Right lobe of liver (tissue), 6 donors: ENCODE measurements at places on chromosomes 1 and 21. TPM values are rescaled to one million over a fixed set of nuclear protein-coding genes. Genes with fewer than 3 reads are reported as not detected.

DNA sequence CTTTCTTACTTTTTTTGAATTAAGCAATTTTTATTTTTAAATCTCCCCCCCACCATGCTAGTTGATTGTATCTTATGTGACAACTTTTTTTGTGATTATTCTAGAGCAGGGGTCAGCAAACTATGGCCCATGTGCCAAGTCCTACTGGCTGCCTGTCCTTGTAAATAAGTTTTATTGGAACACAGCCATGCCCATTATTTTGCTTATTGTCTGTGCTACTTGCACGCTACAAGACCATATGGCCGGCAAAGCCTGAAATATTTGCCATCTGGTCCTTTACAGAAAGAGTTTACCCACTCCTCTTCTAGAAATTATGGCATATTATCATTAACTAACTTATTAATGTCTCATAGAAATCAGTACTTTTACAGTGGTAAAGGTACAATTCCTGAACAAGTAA, 51.7 kb downstream of the AK5 start:
- DNase-seq, result no peak

Gene TMEM200B
- total RNA-seq, result 0.86 TPM

Gene SPRR5
- total RNA-seq, result not detected

Gene C1QB
- 163 TPM for total RNA-seq

Gene FOXE3
- not detected for total RNA-seq

Gene SPRR2A
- total RNA-seq, result 0.40 TPM

Gene LAX1
- 0.06 TPM for total RNA-seq

DNA sequence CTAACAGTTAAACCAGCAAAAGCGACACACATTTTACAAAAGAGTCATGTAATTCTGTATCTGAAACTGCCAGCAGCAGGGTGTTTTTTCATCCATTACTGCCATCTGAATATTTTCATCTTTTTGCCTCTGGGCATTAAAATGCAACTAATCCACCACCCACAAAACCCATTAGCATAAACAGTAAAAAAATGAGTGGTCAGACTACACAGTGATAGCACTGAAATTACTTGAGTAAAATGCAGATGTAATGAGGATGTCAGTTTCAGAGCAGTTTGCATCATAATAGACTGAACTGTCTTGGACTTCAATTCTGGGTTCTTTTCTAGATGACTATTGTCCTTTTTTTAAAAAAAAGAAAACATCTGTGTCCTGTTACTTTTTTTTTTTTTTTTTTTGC, 132.3 kb downstream of the GABPA start:
- DNase-seq, result no peak

- no peak for DNase-seq
Observed at GRCh38 chr1:241061062-241061461, 295.9 kb downstream of the RGS7 start.

Gene ADAM30
- total RNA-seq, result not detected

DNA sequence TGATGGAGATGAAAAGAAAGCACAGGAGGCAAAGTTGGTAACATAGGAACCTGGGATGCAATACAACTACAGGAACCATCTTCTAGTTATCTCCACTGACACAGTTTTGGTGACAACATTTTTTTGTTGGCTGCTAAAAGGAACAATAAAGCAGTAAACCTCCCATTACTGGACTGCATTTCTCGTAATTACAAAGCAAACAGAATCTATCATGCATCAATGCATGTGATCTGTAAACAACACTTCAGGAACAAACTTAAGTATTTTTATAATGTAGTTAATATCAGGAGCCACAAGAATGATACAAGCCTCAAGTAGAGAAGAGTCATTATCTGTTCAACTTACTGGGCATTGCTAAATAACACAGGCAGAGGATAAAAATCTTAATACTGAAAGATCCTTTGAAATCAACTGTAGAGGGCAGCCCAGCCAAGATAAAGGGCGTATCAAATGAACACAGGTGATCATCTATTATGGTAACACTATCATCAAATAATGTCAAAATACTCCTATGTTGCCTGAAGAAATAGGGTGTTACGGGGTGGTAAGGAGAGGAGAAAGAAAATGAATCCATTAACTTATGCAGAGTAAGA, 193.3 kb downstream of the EIF4G3 start:
- no peak for DNase-seq

Gene S100PBP
- 10.4 TPM for total RNA-seq

GRCh38 chr1:51287966-51288365, 42.4 kb downstream of the TTC39A start:
- no peak for DNase-seq
